ENCODE measurements at places on chromosomes 3 and 15.

DNA sequence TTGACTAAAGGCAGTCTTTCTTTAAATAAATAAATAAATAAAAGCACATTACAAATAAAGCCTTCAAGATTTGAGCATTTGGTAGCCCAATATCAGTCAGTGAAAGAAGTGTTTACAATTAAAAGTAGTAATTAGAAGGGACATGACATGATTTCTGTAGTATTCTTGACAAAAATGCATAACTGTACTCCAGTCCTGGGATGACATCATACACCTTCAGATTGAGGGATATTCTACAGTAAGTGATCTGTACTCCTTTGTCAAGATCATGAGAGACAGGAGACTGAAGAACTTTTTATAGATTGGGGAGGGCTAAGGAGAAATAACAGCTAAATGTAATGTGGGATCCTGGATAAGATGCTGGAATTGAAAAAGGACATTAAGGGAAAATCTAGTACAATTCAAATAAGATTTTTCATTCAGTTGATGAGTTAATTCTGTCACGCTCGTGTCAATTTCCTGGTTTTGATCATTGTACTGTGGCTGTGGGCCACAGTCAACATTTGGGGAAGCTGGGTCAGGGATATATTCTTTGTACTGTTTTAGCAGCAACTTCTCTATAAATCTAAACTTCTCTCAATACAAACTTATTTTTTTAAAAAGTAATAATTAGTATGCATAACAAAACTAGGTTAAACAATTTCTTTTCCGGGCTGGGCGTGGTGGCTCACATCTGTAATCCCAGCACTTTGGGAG is 314.8 kb downstream of the PTPRG start:
- DNase-seq: no peak

GRCh38 chr3:52433328-52433995 is 11.4 kb downstream of the SEMA3G start:
- DNase-seq: no peak

- no peak for DNase-seq
Measured at GRCh38 chr15:69313432-69314000, 14.8 kb downstream of the PAQR5 start.

DNA sequence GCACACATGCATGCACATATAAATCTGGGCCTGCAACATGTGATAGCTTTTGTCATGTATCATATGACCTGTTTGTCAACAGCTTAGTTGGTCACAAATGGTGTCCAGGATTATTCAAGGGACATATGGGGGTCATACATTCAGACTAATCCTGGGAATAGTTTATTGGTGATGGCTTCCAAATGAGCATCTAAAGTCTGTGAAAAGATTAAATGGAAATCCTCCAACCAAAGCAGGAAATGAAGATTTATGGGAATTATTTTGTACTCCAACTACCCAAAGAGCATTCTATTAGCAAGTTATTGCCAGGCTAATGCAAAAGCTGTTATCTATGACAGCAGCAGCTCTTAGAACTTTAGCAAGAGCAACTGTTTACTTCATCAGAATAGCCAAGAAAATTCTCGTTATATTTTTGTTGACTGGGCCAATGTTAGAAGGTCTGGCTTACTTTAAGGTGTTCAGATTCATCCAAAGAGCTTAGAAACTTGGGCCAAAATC is 7.1 kb downstream of the FSTL1 start:
- no peak for DNase-seq

DNA sequence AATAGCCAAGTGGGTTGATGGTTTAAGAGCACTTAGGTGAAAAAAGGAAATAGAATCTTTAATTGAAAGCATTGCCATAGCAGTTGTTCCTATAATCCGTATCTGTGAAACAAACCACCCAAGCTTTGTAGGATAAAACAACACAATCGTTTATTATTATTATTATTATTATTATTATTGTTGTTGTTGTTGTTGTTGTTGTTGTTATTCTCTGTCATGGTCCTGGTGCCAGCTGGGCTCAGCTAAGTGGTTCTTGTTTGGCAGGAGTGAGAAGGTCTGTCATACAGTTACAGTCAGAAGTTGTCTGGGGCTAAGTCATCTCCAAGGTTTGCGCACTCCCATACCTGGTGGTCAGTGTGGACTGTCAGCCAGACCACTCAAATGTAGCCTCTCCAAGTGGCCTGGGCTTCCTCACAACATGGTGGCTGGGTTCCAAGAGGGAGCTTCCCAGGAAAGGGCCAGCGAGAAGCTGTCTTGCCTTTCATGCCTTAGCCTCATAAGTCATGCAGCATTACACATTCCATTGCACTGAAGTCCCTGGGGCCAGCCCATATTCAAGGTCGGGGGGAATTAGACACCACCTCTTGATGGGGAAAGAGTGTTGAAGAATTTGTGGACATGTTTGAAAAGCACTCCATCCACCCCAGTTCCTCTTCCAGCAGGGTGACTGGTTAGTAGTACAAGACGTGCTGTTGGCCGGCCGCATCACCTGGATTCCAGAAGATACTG is 54.3 kb upstream of the FGD5 start:
- DNase-seq: no peak

DNA sequence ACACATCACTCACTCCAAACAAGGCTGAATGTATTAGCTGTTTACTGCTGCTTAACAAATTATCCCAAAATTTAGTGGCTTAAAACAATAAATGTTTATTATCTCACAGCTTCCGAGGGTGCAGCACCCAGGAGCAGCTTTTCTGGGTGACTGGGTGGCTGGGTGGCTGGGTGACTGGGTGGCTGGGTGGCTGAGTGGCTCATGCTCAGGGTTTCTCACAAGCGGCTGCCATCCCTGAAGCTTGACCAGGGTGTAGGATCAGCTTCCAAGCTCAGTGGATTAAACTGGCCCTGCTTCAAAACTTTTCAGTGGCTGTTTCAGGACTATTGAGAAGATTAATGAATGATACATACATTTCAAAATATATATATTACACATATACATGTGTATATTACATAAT is 2.3 kb upstream of the CYP11A1 start:
- no peak for DNase-seq

DNA sequence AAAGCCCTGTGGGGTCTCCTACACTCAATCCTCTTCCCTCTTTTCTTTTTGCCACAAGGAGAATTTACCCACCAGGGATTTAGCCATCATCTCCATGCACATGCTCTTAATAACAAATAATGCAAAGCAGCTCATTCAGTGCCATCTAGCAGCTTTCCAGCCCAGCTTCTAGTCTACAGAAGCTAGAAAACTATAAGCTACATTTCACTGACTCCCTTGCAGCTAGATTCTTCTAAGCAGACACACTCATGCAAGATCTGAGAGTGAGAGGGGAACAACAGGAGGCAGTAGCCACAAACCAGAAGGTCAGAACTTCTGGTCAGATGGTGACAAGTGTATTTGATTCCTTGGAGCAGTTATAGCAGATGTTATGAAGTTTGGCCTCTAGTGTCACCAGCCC is 25.5 kb downstream of the OSBPL10 start:
- no peak for DNase-seq

- no peak for DNase-seq
Measured at GRCh38 chr15:63905558-63906265, 72.0 kb upstream of the HERC1 start.

- DNase-seq: no peak
Measured at GRCh38 chr15:91021516-91022074, 799 bp downstream of the VPS33B start.

GRCh38 chr3:29339016-29339833 is 58.4 kb downstream of the RBMS3 start:
- DNase-seq: no peak
